ENCODE measurements at places on chromosomes 13 and 19.

- DNase-seq, result no peak
These were observed 7.5 kb upstream of the SDHAF1 start for GRCh38 chr19:35987571-35987896.

DNA sequence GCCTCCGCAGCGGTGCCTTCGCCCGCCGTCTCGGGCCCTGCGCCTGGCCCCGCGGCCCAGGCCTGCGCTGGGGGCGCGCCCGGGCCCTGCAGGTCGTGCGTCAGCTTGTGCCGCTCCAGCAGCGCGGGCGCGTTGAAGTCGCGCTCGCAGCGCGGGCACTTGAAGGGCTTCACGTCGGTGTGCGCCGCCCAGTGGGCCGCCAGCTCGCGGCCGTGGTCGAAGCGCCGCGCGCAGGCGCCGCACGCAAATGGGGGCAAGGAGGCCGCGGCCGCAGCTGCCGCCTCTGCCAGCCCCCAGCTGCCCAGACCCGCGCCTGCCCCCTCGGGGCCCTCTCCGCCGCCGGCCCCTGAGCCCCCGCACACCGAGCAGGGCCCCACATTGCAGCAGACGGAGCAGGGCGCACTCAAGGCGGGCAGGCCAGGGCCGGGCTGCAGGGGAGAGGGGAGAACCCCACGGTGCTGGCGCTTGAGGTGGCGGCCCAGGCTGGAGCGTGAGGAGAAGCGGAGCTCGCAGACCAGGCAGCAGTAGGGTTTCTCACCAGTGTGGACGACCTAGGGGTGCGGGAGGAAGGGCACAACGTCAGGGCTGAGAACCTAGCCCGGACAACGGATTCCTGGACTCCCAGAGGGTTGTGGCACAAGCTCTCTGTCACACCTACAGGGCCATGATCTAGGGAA is 6.1 kb downstream of the FIZ1 start:
- no peak for DNase-seq

- no peak for DNase-seq
These were observed 13.2 kb downstream of the MED4 start for GRCh38 chr13:48081739-48082138.

DNA sequence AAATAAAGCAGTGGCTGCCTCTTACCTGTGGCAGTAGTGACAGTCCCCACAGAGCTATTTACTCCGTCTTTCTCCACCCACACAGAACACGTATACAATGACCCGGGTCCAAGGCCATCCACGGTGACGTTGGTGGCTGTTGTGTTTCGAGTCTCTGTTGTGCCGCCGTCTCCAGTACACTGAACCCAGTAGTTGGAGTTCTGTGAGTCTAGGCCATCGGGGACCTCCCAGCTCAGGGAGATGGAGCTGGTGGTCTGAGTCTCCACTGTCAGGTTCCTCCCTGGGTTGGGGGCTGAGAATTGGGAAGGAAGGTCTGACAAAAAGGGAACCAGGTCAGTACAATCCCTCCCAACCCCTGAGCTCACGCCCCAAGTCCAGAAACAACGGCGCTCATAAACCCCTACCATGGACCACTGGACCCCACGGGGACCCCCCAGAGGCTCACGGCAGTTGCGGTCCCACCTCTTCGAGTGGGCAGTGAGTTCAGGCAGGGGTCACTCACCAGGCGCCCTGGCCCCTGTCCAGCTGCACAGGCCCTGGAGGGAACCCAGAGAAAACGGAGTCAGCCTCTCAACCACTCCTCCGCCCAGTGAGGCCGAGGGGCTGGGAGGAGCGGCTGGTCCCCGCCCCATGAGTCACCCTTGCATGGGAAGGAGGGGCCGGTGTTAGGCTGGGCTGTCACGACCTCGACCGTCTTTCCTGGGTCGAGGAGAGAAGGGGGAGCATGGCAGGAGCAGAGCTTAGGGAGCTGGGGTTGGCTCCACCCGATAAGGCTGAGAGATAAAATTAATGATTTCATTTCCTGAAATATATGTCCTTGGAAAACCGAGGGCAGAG is 2.4 kb downstream of the PTPRH start:
- no peak for DNase-seq

DNA sequence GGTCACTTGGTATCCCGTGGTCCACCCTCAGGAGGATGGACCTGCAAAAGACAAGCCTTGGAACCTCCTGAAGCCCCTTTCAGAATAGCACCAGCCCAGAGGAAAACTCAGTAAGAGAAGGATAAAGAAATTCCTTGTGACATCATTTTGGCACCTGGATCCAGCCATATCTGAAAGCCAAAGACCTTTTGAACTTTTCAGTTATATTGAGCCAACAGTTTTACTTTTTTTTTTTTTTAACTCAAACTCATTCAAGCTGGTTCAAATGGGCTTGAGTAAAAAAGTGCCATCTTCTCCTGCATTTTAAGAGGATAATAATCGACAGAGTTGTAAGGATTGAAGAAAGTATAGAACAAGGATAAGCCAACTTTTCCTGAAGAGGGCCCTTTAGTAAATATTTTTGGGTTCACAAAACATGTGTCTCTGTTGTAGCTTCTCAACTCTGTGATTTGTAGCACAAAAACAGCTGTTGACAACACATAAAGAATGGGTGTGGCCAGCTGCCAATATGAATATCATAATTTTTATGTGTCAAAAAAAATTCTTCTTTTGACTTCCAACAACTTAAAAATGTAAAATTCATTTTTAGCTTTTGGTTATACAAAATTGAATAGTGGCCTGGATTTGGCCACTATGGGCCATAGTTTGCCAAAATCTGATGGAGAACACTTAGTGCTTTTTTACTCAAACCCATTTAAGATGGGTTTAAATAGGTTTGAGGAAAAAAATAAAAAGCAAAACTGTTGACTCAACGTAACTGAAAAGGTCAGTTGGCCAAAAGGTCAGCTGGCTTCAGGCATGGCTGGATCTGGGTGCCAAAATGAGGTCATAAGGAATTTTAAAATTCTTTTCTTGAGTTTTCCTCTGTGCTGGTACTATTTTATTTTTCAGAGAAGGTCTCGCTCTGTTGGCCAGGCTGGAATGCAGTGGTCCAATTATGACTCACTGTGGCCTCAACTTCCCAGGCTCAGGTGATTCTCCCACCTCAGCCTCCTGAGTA is 50.7 kb downstream of the ACSBG2 start:
- no peak for DNase-seq

GRCh38 chr13:34502621-34503020 is 439.4 kb upstream of the NBEA start:
- no peak for DNase-seq

GRCh38 chr13:85665286-85665685 is 133.9 kb downstream of the SLITRK6 start:
- DNase-seq, result no peak

DNA sequence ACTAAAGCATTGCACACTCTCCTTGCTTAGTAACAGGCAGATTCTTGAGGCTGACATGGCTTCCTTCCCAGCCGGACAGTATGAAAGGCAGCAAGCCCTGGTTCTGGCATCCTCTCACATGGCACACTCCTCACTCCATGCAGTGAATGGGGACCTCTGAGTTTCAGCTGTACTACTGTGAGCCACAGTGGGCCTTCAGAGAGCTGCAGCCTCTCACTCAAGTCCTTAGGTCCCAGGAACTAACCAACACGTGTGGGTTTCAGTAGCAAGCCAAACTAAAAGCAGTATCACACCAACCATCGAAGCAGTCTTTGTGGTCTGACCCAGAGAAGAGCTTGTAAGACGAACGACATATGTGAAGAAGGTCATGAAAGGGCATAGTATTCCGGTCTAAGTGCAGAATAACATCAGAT is 128.2 kb downstream of the TBC1D4 start:
- no peak for DNase-seq

DNA sequence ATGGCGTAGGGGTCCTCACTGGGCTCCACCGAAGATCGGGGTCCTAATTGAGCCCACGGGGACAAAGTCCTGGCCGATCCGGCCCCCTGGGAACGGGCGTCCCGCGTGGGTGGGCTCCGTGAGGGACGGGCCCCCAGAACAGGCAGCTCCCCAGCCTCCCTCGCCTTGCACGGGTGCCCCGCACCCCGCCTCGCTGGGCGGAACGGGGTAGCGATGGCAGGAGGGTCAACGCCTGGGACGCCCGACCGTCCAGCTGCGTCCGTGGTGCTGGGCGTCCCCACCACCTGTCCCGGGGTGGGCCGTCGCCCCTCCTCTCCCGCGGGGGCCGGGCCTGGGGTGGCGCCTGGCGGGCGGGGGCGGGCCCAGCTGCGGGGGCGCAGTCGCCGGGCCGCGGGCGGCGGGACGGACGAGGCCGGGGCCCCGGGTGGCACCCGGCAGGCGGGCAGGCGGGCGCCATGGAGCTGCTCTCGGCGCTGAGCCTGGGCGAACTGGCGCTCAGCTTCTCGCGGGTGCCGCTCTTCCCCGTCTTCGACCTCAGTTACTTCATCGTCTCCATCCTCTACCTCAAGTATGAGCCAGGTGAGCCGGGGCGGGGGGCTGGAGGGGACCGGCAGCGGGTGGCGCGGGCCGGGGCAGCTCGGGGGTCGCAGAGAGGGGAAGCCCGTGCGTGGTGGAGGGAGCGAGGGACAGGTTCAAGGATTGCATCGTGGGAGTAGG is at the start of gene TMEM38A:
TMEM38A (plus strand) TSS at position 377 of the 717 bp plus-strand sequence; CDS start at position 456, 79 bp downstream.
- DNase-seq, result no peak

- DNase-seq, result no peak
These were observed 2.0 kb downstream of the GPI start for GRCh38 chr19:34366738-34367623.

DNA sequence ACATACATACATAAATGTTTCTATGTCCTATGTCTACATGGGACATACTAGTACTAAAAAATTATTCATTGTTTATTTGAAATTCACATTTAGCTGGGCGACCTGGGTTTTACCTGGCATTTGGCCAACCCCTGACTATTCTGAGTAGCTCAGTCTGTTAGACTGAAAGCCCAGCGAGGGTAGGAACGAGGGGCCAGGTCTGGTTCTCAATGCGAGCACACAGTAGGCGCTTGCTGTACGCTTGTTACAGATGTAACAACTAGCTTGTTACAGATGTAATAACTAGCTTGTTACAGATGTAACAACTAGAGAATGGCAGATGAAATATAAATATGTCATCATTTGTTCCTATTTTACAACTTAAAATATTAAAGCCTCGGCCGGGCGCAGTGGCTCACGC is 920 bp upstream of the ANO8 start:
- DNase-seq, result no peak

DNA sequence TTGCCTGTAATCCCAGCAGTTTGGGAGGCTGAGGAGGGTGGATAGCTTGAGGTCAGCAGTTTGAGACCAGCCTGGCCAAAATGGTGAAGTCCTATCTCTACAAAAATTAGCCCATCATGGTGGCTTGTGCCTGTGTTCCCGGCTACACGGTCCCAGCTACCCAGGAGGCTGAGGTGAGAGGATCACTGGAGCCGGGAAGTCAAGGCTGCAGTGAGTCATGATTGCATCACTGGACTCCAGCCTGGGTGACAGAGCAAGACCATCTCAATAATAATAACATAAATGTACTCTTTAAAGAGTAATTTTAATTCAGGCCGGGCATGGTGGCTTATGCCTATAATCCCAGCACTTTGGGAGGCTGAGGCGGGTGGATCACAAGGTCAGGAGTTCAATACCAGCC is 38.7 kb downstream of the SKA3 start:
- DNase-seq, result no peak

DNA sequence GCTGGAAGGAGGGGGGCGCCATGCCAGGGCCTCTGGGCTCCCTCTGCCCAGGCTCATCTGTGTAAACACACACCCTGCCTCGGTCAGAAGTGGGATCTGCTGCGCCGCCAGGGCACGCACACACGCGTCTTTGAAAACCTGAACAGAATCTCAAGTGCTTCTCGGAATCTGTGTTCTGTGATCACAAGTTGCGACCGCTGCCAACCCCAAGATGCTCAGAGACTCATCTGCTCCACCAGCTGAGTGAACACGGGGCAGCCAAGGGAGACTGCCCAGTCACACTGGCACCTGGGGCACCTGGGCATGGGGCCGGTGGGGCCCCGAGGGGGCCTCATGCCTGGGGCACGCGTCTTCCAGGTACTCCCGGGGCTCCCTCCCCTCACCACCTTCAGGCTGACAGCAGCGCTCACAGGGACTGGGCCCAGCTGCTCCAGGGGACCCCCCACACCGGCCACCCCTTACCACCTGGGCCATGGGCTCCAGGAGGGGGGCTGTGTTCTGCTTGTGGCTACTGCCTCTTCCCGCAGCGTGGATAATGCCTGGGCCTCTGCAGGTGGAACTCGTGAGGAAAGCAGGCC is 59.0 kb downstream of the KLF2 start:
- no peak for DNase-seq

DNA sequence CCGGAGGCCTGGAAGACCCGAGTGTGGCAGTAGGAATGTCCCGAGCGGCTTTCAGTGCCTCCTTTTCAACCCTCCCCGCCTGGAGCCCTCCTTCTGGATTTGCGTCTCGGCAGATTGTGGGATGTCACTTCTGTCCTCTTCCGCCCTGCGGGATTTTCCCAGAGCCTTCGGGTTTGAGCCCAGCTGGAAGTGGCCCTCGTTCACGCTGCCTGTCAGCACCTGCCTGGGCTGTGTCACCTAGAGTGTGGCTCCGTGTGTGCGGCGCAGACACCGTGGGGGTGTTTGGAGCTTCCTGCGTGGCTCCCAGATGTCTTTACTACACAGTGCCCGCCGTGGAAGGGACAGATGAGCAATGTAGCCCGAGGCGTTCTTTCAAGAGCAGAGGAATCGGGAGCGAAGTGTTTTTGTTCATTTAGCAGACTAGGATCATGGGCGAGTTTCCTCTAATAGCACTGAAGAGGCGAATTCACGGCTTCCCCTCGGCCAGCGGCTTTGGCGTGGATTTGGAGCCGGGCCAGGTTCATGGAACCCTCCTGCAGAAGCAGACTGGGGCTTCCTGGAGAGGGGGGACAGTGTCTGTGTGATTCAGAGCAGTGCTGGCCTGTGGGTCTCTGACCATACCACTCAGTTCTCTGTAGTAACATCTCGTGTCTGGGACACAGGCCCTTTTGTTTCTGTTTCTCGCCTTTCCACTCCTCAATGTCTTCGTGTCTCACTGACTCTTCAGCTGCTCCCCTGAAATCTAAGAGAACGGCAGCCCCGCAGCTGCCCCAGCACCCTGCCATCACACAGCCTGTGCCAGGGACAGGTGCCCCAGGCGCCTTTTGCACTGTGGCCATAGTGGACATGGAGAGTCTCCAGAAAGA is 68.0 kb downstream of the KDM4B start:
- no peak for DNase-seq

GRCh38 chr13:111259058-111259457 is 61.4 kb upstream of the TEX29 start:
- no peak for DNase-seq

DNA sequence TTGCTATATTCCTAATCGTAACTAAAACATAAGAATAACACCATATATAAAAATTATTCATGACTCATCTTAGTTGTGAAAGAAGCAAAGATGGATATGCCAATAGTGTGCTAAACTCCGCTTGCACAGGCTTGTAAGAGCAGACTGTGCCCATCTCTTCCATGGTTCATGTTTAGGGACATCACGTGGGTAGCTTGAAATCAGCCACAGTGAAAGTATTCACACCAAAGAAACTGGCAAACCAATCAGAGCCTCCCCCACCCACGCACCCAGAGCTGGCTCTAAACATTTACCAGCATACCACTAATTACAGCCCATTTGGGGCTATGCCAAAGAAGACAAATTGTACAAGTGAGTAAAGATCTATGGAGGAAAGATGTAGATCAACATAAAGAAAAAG is 147.5 kb downstream of the DIAPH3 start:
- no peak for DNase-seq
